ENCODE measurements at places on chromosomes 12 and 14.

GRCh38 chr14:63432888-63433552 is 110.2 kb downstream of the PPP2R5E start:
- no peak for DNase-seq

DNA sequence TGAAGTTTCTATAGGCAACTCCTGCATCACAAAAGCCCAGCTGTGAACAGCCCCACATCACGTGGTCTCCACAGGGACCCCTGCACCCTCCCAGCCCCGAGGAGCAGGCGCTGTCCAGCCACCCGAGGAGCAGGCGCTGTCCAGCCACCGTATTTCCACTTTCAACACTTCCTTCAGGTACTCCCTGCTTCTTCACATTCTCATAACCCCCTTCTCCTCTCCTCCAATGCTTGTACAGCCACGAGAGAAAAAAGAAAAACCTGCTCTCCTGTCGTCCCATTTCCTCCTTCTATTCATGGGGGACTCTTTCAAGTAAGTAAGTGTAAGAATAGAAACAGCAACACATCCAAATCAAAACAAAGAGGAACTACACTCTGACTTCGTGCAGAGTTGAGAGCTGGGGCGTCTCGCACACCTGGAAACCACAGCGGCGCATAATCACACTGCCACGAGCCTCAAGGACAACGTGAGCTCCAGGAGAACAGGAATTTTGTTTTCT is 11.9 kb downstream of the CDC42BPB start:
- no peak for DNase-seq

DNA sequence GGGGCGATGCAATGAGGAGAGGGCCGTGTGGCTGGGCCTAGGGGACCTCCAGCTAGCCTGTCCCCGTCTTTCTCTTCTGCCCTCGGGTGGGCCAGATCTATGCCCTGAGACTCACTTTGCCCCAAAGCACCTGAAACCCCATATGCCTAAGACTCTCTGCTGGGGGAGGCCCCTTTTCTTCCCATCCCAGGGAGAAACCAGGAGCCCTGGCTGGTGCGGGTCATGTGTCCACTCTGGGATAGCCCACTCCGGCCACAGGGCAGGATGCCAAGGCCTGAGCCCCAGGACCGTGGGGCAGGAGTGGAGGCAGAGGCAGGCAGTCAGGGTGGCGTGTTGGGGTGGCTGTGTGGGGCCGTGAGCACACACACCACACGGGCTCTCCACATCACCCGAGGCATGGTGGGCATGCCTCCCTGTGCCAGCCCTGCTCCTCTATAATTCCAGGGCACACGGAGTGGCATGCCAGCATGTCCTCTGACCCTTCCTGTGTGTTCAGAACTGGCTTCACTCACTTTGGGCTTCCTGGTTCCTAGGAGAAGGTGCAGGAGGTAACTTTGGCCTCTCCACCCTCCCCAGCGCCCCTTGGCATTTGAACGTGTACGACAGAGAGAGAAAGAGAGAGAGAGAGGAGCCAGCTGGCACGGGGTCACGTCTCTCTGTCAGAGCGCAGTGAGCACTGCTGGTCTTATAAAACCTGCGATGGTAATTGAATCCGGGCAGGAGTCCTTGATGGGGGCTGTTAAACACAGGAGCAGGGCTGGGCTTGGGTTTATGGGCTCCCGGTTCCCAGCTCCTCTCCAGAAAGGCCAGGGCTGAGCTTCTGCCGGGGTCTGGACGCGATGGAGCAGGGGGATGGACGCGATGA is 144.2 kb downstream of the KIF26A start:
- no peak for DNase-seq

DNA sequence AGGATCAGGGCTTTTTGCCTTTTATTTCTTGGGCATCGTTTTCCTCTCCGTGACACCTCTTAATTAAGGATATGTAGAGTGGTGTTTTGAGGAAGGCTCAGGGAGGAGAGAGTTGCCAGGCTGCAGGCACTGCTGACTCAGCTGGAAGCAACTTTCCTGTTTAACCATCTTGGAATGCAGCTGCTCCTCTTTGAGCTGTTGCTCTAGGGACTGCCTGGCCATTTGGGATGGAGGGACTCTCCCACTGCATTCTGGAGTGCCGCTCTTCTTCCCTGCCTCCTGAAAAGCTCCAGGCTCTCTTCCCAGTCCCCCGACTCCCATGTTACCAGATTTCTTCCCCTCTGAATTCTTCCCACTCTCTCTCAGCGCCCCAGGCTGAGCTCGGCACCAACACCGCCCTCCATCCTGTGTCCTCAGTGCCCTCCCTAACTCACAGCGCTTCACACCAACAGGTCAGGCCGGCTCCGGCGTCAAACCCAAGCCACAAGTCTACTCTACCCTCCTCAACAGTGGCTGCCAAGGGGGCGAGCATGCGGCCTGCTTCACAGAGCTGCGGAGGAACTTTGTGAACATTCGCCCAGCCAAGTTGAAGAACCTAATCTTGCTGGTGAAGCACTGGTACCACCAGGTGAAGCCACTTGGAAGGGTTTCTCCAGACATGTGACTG is 5.9 kb downstream of the OAS3 start:
- DNase-seq: no peak

DNA sequence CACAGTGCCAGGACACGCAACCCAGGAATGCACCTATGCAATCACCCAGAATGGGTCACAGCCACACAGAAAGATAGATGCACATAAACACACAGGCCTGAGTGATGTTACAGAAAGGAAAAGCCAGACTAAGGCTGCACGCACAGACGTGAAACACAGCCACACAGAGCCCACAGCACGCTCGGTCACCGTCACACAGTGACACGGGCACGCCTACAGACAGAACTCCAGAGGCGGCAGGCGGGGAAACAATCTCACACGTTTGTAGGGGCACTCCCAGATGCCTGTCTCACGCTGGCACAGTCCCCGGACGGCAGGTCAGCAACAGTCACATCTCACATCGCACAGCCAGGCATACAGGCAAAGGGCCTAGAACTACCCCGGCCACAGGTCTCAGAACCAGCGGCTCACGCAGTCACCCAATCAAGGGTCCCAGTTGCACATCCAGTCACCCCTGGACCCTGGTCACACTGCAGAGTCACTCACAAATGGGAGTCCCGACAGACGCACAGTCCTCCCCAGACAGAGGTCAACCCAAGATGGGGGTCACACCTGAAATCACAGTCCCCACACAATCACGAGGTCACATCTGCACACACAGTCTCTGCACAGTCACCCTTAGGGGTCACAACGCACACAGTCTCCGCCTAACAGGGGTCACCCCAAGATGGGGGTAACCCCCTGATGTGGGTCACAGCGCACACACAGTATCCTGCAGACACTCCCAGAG is 790 bp downstream of the SSH1 start:
- DNase-seq: peak; percentile 16

GRCh38 chr14:92340931-92341330 is 18.0 kb downstream of the SLC24A4 start:
- DNase-seq: no peak

- DNase-seq: no peak
These were observed 149.5 kb upstream of the PELI2 start for GRCh38 chr14:55968741-55969140.

DNA sequence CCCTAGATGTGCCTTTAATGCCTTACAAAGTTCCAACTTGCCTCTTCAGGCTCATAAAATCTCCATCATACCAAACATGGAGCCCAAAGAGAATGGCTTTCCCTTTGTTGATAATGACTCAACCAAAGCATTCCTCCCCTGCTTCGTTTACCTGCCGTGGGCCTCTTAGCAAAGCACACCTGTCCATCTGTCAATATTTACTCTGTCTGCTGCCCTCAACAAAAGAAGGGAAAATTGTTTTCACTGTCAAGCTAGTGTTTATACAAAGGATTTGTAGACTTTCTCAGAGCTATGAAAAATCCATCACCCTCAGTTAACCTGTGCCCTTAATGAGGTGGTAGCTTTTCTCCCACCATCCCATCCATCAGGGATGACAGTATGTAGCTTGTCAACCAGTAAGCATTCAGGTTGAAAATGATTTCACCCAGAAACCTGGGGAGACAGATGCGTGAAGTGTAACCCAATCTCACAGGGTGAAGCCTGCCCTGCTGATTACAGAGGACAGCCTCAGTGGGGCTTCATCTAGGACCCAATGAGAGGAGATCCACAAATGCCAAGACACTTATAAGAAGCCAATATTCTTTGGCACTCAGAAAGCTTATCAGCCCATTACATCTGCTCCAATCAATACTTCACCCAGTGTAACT is 278.1 kb downstream of the NUAK1 start:
- no peak for DNase-seq

GRCh38 chr12:27747111-27747820 is 32.8 kb upstream of the KLHL42 start:
- DNase-seq: no peak

- DNase-seq: no peak
These were observed 73.2 kb downstream of the MYRFL start for GRCh38 chr12:69898236-69898635.

- no peak for DNase-seq
These were observed 39.4 kb downstream of the PARP11 start for GRCh38 chr12:3833670-3834310.

DNA sequence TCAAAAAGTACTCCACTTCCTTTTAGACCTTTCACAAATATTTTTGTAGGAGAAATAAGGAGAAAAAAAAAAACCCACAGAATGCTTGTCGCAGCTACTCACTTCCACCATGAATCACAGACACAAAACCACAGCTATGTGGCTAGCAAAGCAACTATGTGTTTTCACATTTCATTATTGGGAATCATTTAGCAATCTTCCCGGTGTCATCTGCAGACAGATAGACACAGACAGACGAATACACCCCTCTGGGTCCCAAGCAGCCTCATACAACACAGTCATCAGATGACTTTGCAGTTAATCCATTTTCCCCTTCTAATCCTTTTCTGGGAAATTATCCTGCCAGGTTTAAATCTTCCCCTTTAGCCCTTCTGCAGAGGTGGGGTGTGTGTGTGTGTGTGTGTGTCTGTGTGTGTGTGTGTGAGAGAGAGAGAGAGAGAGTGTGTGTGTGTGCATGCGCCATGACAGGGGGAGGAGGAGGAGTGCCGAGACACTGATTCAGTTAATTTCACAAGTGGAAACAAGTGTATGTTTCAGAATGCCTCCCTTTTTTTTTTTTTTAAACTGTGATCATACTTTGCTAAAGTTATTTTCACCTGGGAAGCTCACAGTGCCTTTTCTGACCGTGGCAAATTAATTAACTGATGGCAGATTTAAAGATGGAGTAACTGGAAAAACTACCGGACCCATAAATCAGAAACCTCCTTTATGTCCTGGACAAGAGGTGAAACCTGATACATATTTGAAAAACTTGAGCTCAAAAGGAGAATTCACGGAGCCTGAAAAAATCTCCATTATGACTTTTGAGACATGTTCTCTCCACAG is 39.9 kb downstream of the LTBP2 start:
- DNase-seq: no peak

DNA sequence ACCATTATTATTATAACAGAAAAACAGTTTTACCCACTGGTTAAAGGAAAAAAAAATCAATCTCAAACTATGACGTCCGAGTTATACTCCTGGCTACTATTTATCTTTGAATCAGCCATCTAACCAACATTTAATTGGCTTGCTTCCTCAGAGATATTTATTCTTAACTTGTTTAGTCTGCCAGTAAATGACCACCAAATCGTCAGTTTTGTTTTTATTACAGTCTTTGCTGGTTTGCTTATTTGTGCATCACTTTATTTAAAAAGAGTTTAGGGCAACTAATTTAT is 71.2 kb downstream of the RASSF8 start:
- DNase-seq: no peak

DNA sequence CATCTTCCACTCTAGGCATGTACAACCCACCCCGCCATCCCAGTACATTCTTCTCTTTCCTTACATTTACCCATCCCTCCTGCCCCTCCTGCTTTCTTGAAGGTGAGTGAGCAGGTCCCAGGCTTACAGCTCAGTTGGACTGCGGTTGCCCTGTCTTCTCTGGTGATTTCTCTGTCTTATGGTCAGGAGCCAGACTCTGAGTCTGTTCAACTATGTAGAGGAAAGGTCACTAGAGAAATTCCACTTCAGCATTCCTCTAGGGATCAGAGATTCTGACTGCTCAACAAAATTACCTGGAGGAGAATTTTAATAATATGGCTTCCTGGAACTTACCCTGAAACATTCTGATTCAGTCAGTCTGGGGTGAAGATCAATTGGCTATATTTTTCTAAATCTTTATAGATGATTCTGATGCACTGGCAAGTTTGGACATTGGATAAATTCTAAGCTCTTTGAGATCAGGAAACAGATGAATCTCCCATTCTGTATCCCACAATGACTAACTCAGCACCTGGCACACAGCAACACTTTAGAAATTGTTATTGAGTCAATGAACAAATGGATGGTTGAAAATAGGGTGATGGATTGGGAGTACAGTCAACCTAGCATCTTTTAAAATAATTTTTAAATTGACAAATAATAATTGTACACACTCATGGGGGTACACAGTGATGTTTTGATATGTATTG is 128.6 kb upstream of the HIF1A start:
- no peak for DNase-seq

DNA sequence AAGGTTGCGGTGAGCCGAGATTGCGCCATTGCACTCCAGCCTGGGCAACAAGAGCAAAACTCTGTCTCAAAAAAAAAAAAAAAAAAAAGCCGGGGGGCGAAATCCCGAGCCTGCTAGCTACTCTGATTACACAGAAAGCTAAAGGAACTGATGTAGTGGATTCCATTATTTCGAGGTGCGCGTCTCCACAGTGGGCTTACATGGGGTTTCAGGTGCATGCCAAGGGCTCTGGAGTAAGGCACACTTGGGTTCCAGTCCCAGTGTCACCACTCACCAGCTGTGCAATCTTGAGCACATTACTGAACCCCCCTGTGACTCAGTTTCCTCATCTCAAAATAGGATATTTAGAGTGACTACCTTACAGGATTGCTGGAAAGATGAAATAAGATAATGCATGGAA is 1.7 kb upstream of the RAB15 start:
- DNase-seq: no peak

DNA sequence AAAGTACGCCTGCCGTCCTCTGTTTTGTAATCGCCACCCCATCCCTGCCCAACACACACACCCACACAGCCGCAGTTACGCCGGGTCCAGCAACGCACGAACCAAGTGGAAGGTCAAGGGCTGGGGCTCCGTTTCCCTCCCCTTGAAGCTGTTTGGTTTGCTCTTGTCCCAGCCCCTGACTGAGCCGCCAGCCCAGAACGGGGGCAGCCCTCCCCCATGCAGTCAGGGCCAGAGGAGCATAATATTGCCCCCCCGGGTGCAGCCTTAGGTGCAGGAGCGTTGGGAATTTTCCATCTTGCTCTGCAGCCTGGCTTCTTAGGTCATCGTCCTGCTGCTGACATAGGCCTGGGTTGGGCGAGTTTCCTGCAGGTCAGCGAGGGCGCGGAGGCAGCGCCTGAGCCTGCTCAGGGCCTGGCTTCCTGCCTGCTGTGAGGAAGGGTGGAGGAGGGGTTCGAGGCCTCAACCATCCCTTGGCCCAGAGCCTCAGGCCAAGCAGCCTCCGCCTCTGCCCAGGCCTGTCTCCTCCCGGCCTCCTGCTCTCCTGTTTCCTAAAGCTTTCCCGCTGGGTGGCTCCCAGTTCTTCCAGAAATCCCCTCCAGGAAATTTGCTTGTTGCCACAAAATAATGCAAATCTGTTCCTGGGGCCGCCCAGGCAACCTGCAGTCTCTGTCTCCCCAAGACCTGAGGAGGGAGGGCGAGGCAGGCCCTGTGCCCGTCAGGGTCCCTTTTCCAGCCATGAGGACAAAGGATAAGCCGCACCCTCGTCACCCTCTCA is 44.5 kb downstream of the PSMA6 start:
- no peak for DNase-seq

GRCh38 chr12:100830003-100830795 is 35.6 kb downstream of the ANO4 start:
- no peak for DNase-seq
